Fibroblast of upper back skin (primary cell): ENCODE measurements at places on chromosomes 6 and 20.

DNA sequence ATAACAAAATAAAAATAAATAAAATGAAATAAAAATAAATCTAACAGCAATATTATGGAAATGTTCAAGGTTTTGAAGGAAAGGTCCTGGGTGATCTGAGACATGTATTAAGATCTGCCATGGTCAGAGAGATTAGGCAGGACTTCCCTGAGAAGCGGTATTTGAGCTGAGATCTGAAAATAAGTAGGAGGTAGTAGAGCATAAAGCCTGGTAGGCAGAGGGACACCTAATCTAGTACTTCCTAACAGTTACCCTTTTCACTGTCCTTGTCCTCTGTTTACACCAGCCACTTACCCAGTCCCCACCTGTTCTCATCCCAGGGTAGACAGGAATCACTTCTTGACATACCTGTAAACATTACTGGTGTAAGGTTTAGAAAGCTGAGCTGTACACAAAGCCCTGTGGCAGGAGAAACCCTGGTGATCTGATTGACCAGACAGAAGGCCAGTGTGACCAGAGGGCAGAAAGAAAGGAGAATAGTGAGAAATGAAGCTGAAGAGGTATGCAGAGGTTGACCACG, 8.3 kb upstream of the ZNF318 start:
- no peak for DNase-seq

GRCh38 chr6:124961777-124962638, at the start of gene RNF217:
RNF217 (plus strand) TSS chr6:124962437; CDS start chr6:124962545, 108 bp downstream.
- peak; percentile 74 for DNase-seq

DNA sequence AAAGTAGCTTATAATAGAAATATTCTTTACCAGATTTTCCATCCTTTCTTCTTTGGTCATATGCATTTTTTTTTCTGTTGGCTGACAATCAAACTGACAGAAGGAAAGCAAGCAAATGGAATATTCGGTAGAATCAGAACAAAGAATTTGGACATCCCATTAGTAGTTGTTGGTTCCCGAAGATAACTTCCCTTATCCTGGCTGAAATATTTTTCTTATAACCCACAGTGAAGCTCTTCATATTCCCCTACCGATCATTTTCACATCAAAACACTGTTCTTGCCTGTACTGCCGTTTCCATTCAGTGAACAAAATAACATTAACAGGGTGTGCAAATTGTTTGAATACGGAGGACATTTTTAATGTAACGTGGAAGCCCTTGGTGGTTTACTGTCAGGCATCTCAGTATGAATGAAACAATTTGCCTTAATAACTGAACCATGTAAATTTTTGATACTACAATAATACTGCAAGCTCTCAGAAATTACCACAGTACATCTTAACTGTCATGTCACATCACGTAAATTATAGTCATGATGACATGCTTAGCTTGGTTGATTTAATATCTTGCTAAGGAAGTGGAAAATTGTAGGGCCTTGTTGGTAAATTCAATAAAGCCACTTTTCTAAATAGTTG, 311.5 kb downstream of the LAMA2 start:
- DNase-seq = no peak

GRCh38 chr6:9520417-9521151, 894.3 kb downstream of the TFAP2A start:
- peak; percentile 88 for DNase-seq

DNA sequence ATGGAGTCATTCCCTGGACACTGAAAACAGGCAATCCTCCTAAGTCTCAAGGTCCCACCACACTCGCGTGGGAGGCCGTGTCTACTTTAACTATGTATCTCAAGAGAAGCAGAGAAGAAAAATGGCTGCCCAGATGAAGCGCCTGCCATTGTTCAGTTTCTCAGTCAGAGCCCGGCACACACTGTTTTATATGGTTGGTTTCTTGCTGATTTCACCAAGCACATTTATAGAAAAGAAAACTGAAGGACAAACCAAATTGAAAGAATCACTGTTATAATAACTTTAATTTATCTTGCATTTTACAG, 22.9 kb downstream of the EIF2S2 start:
- DNase-seq = no peak

DNA sequence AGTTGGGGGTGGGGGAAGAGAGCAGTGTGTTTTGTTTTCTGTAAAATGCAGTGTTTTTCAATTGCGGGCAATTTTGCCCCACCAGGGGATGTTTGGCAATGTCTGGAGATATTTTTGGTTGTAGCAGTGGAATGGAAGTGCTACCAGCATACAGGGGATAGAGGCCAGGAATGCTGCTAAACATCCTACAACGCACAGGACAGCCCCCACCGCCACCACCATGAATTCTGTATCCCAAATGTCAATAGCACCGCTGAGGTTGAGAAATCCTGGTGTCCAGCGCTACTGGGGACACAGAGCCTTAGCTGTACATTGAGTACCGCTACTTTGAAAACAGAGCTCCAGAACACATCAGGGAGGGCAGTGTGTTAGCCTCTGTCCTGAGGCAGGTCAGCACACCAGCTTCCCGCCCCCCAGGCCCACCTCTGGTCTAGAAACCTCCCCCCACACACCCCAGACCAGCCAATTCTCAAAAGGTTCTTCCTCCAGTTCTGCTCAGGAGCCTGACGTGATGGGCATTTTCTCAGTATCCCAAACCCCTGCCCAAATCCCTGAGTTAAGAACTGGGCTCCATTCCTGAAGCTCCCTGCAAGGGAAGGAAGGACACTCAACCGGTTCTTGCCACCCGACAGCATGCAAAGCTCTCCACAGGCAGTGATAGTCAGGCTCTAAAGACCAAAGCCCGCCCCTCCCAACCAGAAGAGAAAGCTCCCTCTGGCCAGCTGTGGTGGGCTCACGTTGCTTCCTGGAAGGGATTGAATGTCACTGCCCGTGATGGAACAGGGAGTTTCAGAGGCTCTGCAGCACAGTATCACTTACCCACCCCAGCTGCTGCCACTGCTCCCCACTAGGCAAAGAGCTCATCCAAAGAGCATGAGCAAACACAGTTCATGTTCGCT, 321.5 kb upstream of the JARID2 start:
- DNase-seq = no peak

DNA sequence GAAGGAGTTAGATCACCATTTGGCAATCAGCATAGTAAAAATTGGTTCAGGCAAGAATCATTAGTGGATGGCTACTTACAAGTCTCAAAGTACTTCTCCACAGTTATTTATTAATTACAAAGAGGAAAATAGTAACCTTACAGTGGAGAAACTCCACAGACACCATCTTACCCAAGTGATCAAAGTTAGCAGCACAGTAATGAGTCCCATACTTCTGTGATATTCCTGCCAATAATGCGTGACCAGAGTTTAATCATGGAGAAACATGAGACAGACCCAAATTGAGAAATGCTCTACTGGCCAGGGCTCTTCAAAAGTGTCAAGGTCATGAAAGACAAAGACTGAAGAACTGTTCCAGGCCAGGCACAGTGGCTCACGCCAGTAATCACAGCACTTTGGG, 9.5 kb downstream of the TBC1D7 start:
- no peak for DNase-seq

DNA sequence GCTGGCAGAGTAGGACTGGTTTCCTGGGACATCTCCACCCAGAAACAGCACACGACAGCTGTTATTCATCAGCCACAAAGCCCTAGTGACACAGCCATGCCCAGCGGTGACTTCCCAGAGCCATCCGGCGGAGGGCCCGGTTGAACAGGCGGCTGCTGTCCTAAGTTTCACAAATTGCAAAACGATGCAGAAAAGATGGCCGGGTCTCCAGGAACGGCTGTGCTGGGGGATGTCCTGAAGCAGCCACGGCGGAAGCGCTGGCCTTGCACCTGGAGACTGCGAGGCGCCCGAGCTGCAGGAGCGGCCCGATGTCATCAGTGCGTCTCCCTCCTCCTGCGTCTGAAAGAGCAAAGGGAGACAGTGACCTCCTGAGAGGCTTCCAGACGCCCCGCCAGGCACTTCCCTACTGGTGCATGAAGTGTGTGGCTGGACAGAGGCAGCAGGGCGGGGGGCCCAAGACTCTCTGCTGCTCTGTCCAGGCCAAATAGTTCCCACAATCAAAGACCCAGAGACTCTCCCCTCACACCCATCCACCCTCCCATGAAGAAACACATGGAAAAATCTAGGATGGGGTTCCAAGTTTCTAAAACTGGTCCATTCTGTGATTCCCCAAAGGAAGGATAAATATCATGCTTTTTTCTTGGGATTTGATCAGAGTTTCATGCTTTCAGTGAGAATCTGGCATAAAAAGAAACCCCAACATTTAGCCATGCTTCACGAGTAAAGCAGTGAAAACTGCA, 44.0 kb downstream of the SSR1 start:
- DNase-seq = no peak

DNA sequence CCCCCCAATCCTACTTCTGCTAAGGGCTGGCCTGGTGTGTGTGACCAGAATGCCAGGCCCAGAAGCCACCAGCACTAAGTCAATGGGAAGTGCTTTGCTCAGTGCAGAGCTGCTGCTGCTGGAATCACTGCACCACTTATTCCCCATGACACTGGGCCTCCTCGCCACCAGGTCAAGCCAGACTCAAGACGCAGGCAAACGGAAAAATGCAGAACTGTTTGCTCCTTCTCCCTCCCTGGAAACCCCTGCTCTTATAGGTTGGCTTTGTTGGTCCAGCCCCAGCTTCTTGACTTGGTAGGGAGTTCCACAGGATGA, 121.9 kb downstream of the PHACTR3 start:
- no peak for DNase-seq
